ENCODE measurements at places on chromosomes 6 and 20.

DNA sequence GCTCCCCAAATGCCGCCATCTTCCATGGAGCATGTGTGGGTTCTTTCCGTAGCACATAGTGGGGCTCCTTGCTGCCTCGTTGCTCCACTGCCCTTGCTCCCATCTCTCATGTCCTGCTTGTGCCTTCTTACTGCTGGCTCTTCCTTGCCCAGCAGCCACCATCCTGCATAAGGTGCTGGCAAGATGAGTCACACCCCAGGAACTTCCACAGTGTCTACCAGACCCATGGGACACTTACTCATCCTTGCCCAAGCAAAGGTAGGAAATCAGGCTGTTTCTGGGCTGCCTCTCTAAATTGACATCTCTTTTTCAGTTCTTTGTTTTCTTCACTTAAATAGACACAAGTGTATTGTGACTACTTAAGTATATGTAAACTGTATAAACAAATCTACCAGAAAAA, 39.4 kb upstream of the RGS17 start:
- DNase-seq = no peak

DNA sequence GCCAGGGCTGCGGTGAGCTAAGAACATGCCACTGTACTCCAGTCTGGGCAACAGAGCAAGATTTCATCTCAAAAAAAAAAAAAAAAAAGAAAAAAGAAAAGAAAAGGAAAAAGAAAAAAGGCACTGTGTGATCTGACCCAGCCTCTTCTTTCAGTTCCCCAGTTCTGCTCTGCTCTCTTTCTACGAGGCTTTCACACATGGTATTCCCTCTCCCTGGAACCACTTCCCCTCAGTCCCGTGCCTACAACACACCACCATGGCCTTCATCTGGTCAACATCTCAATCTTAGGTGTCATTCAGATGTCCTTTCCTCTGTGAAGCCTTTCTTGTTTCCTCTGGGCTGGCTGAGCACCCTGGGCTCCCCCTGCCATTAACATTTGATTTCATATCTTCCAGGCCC, 2.3 kb upstream of the DSN1 start:
- DNase-seq = no peak

GRCh38 chr6:156953479-156954146, 176.4 kb downstream of the ARID1B start:
- no peak for DNase-seq

DNA sequence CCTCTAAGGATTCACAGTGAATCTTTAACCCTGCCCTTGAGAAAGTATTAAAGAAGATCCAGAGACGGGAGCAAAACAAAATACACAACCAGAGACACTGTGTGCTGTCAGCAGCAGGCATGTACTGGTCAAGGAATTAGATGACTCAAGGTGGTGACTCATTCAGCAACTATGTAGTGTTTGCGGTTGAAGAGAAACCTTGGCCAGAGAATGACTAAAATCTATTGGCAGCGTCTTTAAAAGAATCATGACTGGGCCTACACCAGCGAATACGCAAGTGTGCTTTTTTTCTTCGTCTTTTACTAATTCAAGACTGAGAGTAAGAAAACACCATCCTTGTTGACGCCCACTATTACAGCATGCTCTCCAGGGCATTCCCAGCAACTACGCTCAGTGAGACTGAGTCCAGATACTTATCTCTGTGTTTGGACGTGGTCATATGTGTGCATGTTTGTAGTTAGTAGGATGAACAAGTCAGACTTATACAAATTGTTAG, 72.4 kb upstream of the BACH2 start:
- DNase-seq = no peak

DNA sequence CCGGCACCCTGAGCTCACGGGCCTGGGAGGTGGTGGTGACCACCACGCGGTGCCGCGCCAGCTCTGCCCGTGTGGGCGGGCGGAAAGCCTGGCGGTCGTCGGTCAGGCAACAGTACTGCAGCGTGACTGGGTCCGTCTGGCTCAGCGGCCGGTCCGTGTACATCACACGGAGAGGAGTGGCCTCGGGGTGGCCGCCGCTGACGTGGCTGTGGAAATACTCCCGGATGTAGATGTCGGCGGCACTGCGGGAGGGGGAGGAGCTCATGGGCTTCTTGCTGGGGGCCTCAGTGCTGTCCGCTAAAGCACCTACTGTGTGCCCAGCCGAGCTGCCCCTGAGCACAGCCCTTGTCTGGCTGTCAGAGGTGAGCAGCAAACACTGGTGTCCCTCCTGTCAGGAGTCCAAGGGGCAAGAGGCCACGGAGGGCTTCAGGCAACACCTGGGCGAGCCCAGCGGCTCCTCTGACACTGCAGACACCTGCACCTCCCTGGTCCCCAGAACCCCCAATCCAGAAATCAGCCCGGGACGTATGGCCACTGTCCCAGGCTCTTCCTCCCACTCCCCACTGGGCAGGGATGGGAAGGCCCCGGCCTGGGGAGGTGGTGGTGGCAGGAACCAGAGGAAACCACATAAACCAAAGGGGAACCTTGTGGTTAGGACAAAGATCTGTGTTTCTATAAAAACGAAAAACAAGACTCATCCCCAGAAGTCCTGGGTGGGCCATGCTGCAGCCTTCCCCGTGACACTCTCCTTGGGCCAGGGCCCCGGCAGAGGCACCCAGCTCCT, 6.5 kb downstream of the HELZ2 start:
- peak; percentile 42 for DNase-seq

DNA sequence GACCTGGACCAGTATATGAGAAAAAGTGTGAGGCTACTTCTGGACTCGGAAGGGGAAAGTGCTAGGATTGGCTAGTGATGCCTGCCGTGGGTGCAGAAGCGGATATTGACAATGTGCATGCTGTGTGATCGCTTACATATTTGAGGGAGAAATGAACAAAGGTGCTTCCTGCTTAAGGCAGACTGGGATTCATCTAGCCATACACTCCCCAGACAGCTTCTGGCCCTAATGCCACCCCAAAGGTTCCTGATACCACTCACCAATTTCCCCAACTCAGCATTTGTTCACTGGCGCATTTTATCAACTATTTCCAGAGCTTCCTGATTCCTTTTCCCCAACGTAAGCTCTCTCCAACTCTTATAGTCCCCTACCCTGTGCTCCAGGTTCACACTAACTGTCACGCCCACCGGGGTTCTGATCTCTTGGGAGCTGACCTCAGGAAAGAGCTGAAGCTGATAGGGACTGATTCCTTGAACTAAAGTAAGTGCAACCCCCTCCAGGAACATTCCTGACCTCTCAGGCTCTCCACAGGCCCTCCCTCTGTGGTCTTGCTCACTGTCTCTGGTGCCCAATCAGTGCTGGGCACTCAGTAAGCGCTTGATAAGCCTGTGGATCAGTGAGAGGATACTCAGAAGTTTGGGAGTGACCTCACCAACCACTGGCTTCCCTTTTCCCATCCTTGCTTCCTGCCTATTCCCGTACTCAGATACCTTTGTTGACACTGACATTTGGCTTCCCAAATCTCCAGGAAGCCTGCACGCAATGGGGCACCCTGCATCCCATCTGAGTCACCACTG, 73.3 kb downstream of the MRPL14 start:
- DNase-seq = no peak

DNA sequence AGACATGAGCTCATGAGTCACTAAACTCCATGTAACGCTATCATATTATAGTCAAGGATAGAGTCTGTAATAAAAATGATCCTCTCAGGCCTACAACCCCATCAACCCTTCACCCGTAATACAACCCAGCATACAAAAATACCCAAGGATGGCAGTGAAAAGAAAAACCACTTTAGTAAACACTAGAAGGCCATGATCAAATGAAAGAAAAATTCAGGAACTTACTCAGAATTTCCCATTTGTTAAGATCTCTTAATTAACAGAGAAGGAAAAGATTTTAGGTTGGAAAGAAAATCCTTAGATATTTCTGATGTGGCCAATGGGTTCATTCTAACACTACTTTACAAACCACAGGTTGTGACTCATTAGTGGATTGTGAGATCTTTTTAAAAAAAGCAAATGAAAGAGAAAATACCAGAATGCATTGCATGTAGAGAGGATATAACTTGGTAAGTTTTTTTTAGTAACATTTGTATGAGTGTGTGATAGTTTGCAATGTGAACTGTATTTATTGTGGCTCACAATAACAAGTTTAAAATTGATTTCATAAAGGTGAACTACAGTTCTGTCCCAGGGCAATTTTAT, 8.0 kb upstream of the UBE2J1 start:
- DNase-seq = no peak

GRCh38 chr6:148934961-148935360, 188.1 kb downstream of the UST start:
- DNase-seq = no peak

- no peak for DNase-seq
Measured at GRCh38 chr20:62603907-62604785, 38.2 kb upstream of the SLCO4A1 start.

GRCh38 chr6:50952092-50952907, 133.6 kb downstream of the TFAP2B start:
- no peak for DNase-seq

DNA sequence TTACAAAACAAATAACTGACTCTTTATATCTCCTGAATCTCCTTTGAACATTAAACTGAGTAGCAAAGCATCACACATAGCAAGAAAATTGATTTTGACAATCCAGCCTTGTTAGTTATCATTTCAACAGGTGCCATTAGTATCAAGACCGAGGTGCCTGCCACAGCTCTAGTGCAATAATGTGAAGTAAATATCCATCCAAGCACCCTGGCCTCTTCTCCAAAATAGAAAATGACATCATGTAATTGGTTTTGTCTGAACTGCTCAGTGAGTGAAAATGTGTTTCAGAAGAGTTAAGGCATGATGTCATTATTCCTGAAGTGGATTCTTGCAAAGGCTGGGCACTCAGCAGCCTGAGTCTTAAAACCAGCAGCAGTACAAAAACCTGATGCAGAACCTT, 341.4 kb downstream of the PLCB1 start:
- no peak for DNase-seq

- DNase-seq = no peak
Measured at GRCh38 chr6:166667796-166668610, 41.0 kb upstream of the RPS6KA2 start.

DNA sequence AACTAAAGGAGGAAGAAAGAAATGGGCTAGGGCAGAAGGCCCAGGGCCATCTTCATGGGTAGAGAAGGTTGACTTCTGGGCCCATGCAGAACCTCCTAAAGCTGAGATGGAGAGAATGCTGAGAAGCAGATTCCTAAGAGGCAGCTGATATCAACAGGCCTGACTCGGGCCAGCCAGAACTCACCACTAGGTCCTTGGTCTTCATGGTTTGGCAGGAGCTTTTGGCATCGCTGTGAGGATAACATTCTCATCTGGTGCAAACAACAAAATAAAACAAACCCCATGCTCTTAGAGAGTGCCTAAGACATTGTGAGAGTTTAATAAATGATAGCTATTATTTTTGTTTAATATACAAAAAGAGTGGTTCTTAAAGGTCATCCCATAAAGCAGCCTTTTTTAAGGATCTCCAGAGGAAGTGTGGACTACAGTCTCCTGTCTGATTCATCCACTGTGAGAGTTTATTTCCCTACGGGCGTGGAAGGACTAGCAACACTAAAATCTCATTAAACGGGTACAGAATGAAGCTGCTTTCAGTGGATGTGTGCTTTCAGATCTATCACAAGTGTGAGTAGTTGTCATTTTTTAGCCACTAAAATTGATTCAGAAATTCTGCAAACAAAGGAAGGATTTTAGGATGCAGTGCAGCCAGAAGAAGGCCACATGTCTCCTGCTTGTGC, 160.0 kb downstream of the PLCB4 start:
- DNase-seq = no peak

- no peak for DNase-seq
Measured at GRCh38 chr20:7601431-7601830, 338.8 kb downstream of the HAO1 start.

DNA sequence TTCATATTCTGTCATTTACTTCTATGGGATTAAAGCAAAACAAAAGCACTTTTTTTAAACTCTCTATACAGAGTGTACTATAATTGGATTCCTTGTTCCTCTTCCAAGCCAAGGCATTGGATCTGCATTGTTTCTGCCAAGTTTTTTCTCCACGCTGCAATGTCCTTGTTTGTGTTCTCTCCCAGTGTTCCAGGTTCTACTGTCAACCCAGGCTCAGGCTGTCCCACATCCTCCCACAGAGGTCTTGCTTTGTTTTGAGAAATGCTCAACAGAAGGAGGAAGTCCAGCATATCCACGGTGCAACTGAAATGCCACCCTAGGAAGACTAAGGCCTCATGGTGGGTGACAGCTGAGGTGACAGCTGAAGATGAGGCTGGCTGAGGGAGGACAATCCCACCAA, 287.1 kb upstream of the PRDM1 start:
- no peak for DNase-seq

All from stimulated activated CD8-positive, alpha-beta memory T cell treated with anti-CD3 and anti-CD28 coated beads, Interleukin-15, amount 100 ng/mL, for 4 hours (primary cell).